ENCODE measurements at places on chromosomes 7 and 10.

GRCh38 chr10:131708225-131708880 lies 192.5 kb upstream of the PPP2R2D start:
- DNase-seq: no peak

GRCh38 chr10:133458021-133458709 lies 4.4 kb downstream of the SCART1 start:
- no peak for DNase-seq

DNA sequence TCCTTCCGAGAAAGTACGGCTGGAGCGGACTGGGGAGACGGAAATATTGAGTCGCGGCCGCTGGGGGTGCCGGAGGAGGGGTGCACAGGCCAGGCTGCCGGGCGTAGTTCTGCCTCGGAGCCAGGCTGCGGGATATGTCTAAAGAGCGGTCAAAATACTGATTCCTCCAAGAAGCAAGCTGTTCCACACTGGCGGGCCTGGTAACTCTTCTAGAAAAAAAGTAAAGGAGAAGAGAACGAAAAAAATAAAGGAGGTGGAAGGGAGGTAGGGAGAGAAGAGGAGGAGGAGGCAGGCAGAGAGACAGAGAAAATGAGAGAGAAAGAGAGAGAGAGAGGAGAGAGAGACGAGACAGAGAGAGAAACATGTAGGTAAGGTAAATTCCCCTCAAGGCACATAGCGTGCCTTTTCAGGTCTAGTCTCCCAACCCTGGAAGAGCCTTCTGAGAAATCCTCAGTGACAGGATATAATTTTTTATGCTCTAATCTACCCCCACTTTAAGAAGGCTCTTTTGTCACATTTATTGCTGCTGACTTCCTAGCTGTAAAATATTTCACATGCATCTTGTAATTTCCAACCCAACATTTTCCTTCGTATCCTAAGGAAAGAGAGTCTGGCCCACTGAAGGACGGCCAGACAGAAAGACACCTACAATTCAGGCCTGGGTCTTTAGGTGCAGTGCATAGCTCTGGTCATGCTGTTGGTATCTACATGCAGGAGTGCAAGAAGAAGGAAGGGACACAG lies 5.7 kb downstream of the DLX5 start:
- no peak for DNase-seq

DNA sequence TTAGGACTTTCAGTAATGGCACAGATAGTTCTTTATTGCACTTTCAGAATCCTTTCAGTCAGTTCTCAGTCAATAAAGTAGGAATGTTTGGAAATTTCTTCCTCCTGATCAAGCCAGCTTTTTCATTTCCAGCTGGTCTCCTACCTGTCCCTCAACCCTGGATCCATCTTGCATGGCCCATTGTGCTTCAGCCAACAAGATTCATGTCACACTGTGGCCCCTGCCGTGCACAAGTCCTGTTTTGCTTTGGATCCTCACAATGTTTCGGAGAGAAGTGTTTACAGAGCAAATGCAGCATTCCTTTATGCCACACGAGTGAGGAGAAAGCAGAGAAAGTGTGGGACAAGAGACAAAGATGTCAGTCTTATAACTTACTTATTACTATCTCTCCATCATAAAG lies 1694.7 kb upstream of the LRRTM3 start:
- no peak for DNase-seq

DNA sequence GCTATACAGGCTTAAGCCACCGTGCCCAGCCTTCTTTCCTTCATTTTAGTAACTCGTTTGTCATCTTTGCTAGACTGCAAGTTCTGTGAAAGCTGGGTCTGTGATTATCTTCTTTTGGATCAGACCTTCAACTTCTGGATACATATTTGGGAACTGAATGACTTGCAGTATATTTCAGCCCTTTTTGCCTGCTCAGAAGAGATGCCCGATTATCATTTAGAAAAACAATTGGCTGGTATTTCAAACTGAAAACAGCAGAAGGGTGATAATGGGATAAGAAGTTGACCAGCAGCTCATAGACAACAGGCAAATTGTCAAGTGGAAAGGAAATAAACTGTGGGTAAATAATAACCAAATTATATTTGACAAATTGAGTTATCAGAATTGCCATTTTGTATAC lies 14.6 kb downstream of the RSBN1L start:
- DNase-seq: no peak

- no peak for DNase-seq
These were observed 500.8 kb downstream of the AUTS2 start for GRCh38 chr7:70098905-70099672.
